T-helper 2 cell (primary cell): ENCODE measurements at places on chromosomes 16 and 17.

- DNase-seq: no peak
Observed at GRCh38 chr17:7217113-7217987, 2.3 kb downstream of the DLG4 start.

- DNase-seq: no peak
Observed at GRCh38 chr16:23423496-23424049, 29.4 kb downstream of the COG7 start.

GRCh38 chr17:55433629-55434422 lies 12.2 kb upstream of the MMD start:
- DNase-seq: no peak

- DNase-seq: no peak
Observed at GRCh38 chr17:11023639-11024479, 186.0 kb upstream of the PIRT start.

DNA sequence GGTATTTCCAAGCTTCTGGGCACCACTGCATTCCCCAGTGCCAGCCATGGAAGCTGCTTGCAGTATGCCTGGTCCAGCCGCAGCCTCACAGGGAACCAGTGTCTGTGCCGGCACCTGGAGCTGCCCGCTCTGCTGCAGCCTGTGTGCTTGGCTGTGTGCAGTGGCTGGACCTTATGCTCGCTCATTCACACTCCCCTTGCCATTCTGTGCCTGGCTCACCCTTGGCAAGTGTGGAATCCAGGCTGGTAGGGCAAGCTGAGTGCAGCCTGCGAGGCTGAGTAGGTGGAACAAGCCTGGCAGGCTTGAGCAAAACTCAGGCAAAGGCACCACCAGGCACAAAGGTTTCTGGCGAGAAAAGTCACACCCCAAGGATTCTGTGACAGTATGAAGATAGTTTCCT lies 144.0 kb downstream of the MYO1D start:
- DNase-seq: no peak

- no peak for DNase-seq
Observed at GRCh38 chr17:61645920-61646319, 54.9 kb upstream of the NACA2 start.

DNA sequence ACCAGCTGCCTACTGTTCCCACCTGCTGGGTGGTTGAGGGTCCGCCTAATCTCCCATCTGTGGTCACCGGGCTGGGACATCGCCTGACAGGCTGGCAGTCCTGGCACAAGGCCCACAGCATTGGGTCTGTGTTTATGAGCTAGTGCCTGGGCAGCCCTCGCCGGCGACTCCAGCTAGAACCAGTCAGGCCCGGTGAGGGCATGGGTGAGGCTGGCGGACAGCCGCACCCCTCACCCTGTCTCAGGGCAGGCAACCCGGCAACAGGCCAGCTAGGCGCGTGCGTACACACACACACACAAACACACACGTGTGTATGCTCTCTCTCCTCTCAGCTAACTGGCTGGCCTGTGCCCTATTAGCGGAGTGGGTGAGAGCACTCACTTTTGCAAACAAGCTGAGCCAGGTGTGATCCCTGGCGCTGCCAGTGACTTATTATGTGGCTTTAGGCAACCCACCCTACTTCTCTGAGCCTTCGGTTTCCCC lies 10.4 kb downstream of the HSD11B2 start:
- DNase-seq: no peak

DNA sequence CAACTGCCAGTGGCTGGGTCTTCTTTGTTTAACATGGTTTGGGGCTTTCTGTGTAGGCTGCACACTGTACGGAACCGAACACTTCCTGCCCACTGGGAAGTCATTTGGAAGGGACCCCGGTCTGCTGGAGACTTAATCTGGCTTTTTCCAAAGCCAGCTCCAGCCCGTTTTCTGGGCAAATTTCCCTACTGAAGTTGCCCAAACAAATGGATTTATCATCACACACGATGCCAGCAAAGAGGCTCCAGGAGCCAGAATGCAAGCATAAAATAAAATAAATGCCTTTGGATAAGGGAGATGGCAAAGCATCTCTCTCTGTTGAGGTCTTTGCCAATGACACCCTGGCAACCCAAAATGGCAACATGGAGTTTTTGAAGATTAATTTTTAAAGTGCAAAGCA lies 259.9 kb upstream of the IRX3 start:
- DNase-seq: no peak

DNA sequence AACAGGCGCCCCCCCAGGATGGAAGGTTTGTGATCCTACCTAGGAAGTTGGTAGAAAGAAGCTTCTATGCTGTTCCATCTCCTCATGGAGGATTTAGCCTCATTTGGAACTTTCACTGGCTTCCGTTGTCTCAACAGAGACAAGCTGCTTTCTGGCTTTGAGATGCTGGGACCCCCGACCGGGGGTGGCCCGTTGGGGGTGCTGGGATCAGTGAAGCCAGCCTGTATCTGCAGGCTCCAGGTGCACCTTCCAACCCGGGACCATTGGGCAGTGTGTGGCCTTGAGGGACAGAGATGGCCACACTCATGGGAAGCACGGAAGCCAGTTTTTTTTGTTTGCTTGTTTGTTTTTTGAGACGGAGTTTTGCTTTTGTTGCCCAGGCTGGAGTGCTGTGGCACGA lies 15.4 kb downstream of the CIBAR2 start:
- no peak for DNase-seq

GRCh38 chr17:13933441-13934276 lies 135.6 kb upstream of the COX10 start:
- DNase-seq: no peak

- DNase-seq: no peak
Observed at GRCh38 chr16:11256661-11257130, 692 bp upstream of the SOCS1 start.
